ENCODE measurements at places on chromosomes 12 and 14.

- DNase-seq = no peak
These were observed 121.2 kb downstream of the DIP2B start for GRCh38 chr12:50626026-50626425.

DNA sequence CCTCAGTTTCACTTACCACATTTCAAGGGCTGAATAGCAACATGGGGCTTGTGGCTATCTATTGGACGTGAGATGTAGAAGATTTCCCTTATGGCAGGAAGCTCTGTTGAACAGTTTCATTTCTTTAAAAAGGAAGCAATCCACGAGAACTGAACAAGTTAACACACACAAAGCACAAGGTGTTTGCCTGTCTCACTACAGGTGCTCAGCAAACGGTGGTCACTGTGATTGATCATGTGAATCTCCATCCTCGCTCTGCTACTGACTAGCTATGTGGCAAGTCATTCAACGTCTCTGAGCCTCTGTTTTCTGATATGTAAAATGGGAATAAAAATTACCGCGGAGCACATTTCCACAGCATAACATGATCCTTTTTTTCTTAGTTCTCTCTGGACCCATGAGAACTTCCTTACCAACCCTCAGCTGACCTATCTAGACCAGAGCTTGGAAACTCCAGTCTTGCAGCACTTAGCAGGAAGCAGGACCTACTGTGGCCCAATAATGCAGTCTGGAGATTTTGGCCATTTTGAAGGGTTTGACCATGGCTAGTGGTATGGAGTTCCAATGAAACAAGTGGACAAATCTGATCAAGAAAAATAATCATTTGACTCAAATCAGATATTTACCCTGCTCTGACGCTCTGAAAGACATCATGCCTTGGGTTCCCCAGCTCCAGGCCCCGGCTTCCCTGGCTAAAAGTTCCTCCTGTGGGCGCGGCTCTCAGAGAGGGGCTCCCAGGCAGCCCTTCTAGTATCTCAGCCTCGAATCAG is 278.8 kb downstream of the ZFP36L1 start:
- DNase-seq = no peak

GRCh38 chr12:11728154-11728755 is 78.8 kb downstream of the ETV6 start:
- no peak for DNase-seq

DNA sequence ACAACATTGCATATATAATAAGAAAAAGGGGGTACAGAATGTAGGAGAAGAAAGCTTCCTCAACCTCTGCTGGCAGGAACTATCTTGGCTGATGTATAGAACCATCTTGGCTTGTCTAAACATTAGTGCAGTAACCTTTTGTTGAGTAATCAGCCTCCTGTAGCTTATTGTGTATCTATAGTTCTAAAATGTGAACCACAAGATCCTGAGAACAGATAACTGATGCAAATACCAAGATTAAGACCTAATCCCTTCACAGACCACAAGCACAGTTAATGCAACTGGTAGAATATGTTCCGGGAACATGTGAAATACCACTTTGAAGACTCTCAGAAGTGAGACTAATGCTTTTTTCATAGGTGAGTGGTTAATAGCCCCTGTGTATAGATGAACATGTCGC is 50.7 kb upstream of the KCNC2 start:
- no peak for DNase-seq

- DNase-seq = no peak
These were observed 114.1 kb upstream of the FKBP4 start for GRCh38 chr12:2680676-2681039.

DNA sequence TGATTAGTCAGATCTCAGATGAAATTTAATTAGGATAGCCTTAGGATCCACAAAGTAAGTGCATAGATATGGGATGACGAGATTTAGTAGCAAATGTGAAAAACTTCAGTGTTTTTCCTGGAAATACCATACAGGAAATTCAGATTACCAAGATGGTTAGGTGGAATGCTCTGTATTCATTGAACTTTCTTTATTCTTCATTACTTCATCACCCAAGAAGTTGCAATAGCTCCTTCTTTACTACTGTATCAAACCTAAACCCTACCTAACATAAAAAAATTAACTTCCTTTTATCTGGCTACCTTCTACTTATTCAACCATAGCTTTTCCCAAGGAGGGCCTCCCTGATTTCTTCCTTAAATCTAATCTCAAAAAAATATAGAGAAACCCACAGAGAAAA is 100.4 kb downstream of the TTC6 start:
- DNase-seq = no peak

GRCh38 chr12:46435625-46436024 is 63.1 kb upstream of the SLC38A2 start:
- DNase-seq = no peak

Data from activated CD8-positive, alpha-beta memory T cell treated with anti-CD3 and anti-CD28 coated beads for 4 hours (primary cell).